ENCODE measurements at places on chromosomes 16 and 17.

- DNase-seq, result no peak
Measured at GRCh38 chr16:1293921-1294656, 15.3 kb upstream of the UBE2I start.

GRCh38 chr17:49505854-49506253 is 10.8 kb downstream of the NGFR start:
- no peak for DNase-seq

DNA sequence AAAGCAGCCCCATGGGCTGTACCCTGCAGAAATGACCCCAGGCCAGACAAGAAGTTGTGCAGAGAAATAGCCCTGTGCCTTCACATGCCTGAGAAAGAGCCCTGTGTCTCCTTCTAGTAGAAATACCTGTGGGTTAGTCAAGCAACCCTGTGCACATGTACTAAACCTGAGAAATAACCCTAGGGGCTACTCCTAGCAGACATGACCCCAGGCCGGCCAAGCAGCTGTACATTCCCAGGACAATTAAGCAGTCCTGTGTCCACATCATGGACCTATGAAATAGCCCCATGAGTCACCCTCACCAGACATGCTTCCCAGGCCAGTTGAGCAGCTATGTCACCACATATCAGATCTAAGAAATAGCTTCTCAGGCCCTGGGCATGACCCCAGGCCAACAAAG is 519.7 kb upstream of the CA10 start:
- DNase-seq, result no peak

GRCh38 chr17:30472238-30472890 is 4.8 kb upstream of the GOSR1 start:
- no peak for DNase-seq

- no peak for DNase-seq
Measured at GRCh38 chr17:63035271-63035670, 69.2 kb downstream of the TANC2 start.

- no peak for DNase-seq
Measured at GRCh38 chr17:67054011-67054591, 9.7 kb downstream of the CACNG1 start.

- DNase-seq, result no peak
Measured at GRCh38 chr17:57672971-57673370, 72.1 kb downstream of the CCDC182 start.

Data from activated CD4-positive, alpha-beta T cell treated with anti-CD3 and anti-CD28 coated beads, Interleukin-2, amount 50 U/mL, for 48 hours (primary cell).